Effector memory CD4-positive, alpha-beta T cell (primary cell): ENCODE measurements at places on chromosomes 11 and 22.

GRCh38 chr11:62919898-62920640, 1.1 kb downstream of the CHRM1 start:
- DNase-seq: no peak

DNA sequence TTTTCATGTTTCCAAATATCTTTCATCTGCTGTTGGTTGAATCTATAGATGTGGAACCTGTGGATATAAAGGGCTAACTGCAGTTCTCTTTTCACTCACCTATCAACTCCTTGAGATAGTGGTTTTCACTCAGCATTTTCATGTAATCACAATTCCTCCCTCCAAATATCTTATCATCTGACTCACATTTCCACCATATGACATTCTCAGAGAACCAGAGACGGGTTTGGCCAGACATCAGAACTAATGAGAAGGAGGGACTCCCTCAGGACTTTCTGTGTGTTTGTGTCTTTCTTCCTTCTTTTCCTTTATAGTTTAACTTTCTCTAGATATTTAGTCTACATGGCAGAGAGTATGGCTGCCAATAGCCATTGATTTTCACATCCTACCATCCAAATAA, 134.8 kb upstream of the DDI1 start:
- no peak for DNase-seq

GRCh38 chr11:106770489-106771085, 247.7 kb downstream of the GUCY1A2 start:
- DNase-seq: no peak

GRCh38 chr11:91104237-91104636, 881.4 kb upstream of the CHORDC1 start:
- no peak for DNase-seq

DNA sequence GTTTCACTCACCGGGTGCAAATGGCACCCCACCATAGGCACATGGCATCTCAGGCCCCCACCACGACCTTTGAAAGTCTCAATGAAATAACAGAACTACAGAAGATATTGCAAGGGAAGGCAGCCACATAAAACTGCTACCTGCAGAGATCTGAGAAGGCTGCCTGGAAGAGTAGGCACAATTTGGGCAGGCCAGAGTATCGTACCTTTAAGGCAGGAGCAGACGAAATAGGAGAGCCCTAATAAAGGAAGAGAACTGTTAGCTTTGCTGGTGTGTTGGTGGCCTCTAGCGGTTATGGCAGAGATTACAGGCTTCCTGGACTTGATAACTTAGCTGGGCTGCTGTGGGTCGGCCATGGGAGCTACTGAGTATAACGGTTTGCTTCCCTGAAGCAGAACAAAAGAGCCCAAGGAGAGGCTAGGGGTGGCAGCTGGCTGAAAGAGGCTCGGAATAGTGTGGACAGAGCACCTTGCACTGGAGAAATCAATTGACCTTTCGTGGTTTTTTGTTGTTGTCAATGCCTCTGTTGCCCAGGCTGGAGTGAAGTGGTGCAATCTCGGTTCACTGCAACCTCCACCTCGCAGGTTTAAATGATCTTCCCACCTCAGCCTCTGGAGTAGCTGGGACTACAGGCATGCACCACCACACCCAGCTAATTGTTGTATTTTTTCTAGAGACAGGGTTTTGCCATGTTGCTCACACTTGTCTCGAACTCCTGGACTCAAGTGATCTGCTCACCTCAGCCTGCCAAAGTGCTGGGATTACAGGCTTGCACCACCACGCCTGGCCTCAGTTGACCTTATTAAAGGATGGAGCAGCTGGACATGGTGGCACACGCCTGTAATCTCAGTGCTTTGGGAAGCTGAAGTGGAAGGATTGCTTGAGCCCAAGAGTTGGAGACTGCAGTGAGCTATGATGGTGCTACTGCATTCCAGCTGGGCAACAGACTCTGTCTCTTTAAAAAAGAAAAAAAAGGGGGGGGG, 4.8 kb downstream of the SDF2L1 start:
- DNase-seq: peak; percentile 67

GRCh38 chr11:12274558-12275197, 102.7 kb upstream of the PARVA start:
- no peak for DNase-seq

DNA sequence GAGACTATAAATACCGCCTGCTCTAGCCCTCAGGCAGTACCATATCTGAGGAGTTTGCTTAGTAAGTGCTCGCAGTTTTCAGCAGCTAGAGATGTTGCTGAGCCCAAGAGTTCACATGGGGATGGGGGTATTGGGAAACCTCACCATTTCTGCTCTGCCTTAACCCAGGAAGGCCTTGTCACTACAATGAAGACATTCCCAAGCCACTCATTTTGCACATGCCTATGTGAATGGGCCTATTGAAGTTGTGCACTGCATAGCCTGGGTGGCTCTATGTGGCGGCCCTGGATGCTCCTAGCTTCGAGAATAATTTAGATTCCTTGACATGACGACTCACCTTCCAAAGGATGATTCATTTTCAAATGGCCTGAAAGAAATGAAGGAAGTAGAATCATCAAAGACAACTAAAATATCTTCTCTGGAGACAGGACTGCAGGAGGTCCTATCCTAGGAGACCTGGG, 163.4 kb downstream of the ADAMTS15 start:
- no peak for DNase-seq
